Esophagus squamous epithelium (tissue), 5 donors: ENCODE measurements at places on chromosomes 7 and 10. TPM values are rescaled to one million over a fixed set of nuclear protein-coding genes. Genes with fewer than 3 reads are reported as not detected.
A peak's percentile ranks its signal among the peaks of the same experiment; 100 is the strongest.

- H3K27me3 ChIP-seq = no peaks in the 10 kb centered on the region
- H3K4me1 ChIP-seq = no peaks in the 10 kb centered on the region
- no peaks in the 10 kb centered on the region for H3K36me3 ChIP-seq
- H3K4me3 ChIP-seq = no peak overlapping the region
- H3K27ac ChIP-seq = no peak overlapping the region
Observed at GRCh38 chr7:125670926-125671572, 741.4 kb upstream of the POT1 start.

GRCh38 chr10:3976718-3977117 lies 191.7 kb upstream of the KLF6 start:
- no peaks in the 10 kb centered on the region for H3K36me3 ChIP-seq
- no peaks in the 10 kb centered on the region for H3K27me3 ChIP-seq
- peaks cover 46% of the 10 kb centered on the region for H3K4me1 ChIP-seq

DNA sequence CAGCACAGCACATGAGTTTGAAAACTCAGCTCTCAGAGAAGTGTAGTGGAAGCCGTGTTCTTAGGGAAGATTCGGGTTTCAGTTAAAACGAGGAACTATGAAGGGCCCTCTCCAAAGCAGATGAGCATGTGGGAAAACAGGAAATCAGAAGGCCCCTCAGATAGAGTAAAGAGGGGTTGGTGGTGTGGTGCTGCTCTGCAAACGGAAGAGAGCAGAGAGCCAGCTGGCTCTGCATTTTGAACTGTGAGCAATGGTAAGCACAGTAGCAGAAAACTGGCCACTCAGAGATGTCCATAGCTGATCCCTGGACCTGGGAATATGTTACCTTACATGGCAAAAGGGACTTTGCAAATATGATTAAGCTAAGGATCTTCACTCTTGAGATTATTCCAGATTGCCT lies 27.9 kb upstream of the CUL1 start:
- no peak overlapping the region for H3K4me3 ChIP-seq
- H3K36me3 ChIP-seq = no peaks in the 10 kb centered on the region
- no peaks in the 10 kb centered on the region for H3K27me3 ChIP-seq
- DNase-seq = no peak

DNA sequence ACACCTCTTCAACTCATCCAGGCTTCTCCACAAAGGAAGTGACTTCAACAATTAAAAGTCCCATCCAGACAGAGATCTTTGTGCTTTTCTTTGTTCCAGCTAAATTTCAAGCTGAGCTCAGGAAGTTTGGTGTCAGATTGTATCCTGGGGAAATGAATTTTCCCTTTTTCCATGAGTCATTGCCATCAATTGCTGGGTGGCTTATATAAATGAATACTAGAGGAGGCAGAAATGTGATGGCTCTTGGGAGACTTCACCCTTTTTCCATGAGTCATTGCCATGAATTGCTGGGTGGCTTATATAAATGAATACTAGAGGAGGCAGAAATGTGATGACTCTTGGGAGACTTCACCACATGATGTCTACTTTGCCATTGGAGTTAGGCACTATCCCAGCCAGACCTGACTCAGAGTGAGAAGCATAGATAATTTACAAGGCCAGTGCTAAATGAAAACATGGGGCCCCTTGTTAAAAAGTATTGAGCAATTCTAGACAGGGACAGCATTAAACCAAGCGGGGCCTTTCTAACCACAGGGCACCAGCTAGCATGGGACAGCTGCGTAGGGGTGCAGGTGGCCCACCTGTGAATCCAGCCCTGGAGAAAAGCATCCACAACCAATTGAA lies 339.2 kb upstream of the PODXL start:
- H3K4me3 ChIP-seq = no peak overlapping the region
- no peaks in the 10 kb centered on the region for H3K27me3 ChIP-seq
- H3K4me1 ChIP-seq = no peaks in the 10 kb centered on the region
- no peak overlapping the region for H3K27ac ChIP-seq

DNA sequence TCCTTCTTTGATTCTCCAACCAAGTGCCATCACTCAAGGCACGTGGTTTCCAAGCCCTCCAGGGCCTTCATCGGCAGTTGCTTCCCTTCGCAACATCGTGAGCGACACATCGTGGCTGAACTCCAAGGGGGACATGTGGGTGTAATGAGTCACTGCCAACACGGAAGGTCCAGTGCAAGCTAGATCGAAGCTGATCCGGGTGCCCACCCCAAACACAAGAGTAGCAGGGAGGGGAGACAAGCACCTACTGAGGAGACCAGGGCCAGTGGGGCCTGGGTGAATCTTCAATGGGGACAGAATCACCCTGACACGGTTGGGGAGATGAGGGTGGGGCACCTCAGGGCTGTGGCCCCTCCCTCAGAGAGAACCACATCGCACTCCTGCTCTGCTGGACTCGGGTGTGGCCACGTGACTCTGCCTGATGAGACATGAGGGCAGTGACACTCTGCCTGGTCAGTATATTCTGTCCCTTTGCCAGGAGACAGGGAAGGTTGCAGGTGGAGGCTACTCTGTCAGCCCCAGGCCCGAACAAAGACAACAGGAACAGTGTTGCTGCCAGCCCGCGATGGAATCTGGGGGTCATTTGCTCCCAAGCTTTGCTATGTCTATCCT lies 36.8 kb upstream of the HSPA12A start:
- H3K4me1 ChIP-seq = no peaks in the 10 kb centered on the region
- DNase-seq = no peak
- no peaks in the 10 kb centered on the region for H3K36me3 ChIP-seq

DNA sequence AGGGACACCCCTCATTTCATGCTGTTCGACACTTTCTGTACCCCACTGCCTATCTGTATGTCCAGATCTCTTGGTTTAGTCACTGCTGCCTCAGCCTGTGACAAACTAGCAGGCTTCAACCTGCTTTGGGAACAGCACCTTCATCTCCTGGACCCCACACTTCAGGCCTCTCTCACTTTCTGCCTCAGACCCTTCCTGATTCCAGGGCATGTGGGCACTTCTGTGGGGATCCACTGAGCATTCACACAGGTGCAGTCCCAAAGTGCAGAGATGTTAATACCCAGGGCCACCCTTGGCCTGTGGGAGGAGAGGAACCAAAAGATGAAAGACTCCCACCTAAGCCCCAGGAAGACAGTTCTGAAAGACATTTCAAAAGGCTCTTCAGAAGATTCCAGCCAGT lies 29.4 kb upstream of the C10orf71 start:
- no peaks in the 10 kb centered on the region for H3K36me3 ChIP-seq
- H3K27ac ChIP-seq = no peak overlapping the region
- H3K4me1 ChIP-seq = peaks cover 16% of the 10 kb centered on the region
- H3K27me3 ChIP-seq = no peaks in the 10 kb centered on the region
- no peak overlapping the region for H3K4me3 ChIP-seq

DNA sequence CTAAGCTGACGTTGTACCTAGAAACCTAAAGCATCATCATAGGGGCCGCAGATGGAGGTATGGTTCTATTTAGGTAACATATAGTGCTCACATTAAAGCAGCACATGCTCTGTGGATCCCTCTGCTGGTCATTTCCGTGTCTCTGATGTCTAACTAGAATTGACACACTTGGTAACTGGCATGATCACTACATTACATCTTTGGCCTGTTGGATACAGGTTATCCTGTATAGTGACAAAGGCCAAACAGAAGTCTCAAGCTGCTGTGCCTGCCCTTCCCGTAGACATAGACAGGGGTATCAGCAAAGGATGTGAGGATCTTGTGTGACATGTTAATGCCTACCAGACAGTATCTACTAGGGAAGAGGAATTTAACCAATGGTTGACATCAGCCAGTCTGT lies 51.2 kb downstream of the KIF5B start:
- no peak overlapping the region for H3K27ac ChIP-seq
- no peak for DNase-seq
- no peaks in the 10 kb centered on the region for H3K27me3 ChIP-seq
- peaks cover 7% of the 10 kb centered on the region for H3K4me1 ChIP-seq
- H3K36me3 ChIP-seq = peaks cover 26% of the 10 kb centered on the region

- peaks cover 40% of the 10 kb centered on the region for H3K4me1 ChIP-seq
- no peak overlapping the region for H3K4me3 ChIP-seq
- no peaks in the 10 kb centered on the region for H3K27me3 ChIP-seq
- DNase-seq = no peak
- H3K27ac ChIP-seq = peak overlapping the region; percentile 49
- H3K36me3 ChIP-seq = no peaks in the 10 kb centered on the region
Observed at GRCh38 chr7:95609277-95609971, 13.1 kb upstream of the PDK4 start.

DNA sequence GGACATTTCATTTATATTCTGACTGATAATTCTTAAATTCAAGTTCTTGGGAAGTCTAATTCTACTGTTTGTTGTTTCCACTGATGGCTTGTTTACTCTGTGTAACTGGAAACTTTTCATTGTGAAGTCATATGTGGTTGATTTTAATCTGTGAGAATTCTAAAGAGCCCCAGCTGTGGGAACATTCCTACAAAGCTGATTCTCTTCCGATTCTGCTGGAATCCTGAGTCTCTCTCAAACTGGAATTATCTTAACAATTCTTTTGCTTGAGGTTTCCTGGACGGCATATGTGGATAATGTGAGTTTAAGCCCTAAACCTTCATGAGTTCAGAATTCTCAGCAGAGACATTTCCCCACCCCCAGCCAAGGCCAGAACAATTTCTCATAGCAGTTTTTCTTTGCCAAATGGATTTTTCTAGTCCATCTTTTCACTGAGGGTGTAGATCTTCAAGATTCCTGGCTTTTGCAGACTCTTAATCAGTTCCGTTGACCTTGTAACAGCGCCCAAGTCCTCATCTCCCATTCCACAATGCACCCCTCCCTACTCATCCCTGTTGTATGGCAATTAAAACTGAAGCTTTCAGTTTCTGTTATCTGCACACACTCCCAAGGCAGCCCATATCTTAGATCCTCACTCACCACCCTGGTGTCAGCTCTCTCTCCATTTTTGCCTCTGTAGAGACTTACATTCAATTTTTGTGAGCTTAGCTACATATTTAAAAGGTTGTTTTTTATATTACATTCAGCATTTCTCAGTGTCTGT lies 37.6 kb downstream of the GRM8 start:
- H3K4me3 ChIP-seq = no peak overlapping the region
- no peaks in the 10 kb centered on the region for H3K27me3 ChIP-seq
- no peak for DNase-seq
- no peak overlapping the region for H3K27ac ChIP-seq
- no peaks in the 10 kb centered on the region for H3K36me3 ChIP-seq
- H3K4me1 ChIP-seq = no peaks in the 10 kb centered on the region

GRCh38 chr7:45985902-45986301 lies 64.8 kb upstream of the IGFBP3 start:
- H3K4me1 ChIP-seq = no peaks in the 10 kb centered on the region
- no peak overlapping the region for H3K4me3 ChIP-seq
- no peaks in the 10 kb centered on the region for H3K27me3 ChIP-seq
- DNase-seq = no peak
- no peaks in the 10 kb centered on the region for H3K36me3 ChIP-seq
- H3K27ac ChIP-seq = no peak overlapping the region

GRCh38 chr7:33459340-33459751 lies 330.0 kb downstream of the BBS9 start:
- no peaks in the 10 kb centered on the region for H3K36me3 ChIP-seq
- no peak overlapping the region for H3K27ac ChIP-seq
- no peak overlapping the region for H3K4me3 ChIP-seq
- no peaks in the 10 kb centered on the region for H3K4me1 ChIP-seq
- no peak for DNase-seq
- no peaks in the 10 kb centered on the region for H3K27me3 ChIP-seq

- H3K4me1 ChIP-seq = no peaks in the 10 kb centered on the region
- no peaks in the 10 kb centered on the region for H3K36me3 ChIP-seq
- no peak overlapping the region for H3K4me3 ChIP-seq
- no peak for DNase-seq
- H3K27ac ChIP-seq = no peak overlapping the region
Observed at GRCh38 chr7:21352540-21353387, 75.1 kb upstream of the SP4 start.

GRCh38 chr10:116120688-116121455 lies 152.1 kb downstream of the GFRA1 start:
- DNase-seq = no peak
- H3K27ac ChIP-seq = no peak overlapping the region
- no peak overlapping the region for H3K4me3 ChIP-seq
- H3K4me1 ChIP-seq = no peaks in the 10 kb centered on the region
- H3K27me3 ChIP-seq = no peaks in the 10 kb centered on the region
- H3K36me3 ChIP-seq = no peaks in the 10 kb centered on the region

GRCh38 chr10:112565434-112566053 lies 118.5 kb downstream of the VTI1A start:
- DNase-seq = no peak
- H3K36me3 ChIP-seq = no peaks in the 10 kb centered on the region
- no peaks in the 10 kb centered on the region for H3K27me3 ChIP-seq
- no peak overlapping the region for H3K27ac ChIP-seq

DNA sequence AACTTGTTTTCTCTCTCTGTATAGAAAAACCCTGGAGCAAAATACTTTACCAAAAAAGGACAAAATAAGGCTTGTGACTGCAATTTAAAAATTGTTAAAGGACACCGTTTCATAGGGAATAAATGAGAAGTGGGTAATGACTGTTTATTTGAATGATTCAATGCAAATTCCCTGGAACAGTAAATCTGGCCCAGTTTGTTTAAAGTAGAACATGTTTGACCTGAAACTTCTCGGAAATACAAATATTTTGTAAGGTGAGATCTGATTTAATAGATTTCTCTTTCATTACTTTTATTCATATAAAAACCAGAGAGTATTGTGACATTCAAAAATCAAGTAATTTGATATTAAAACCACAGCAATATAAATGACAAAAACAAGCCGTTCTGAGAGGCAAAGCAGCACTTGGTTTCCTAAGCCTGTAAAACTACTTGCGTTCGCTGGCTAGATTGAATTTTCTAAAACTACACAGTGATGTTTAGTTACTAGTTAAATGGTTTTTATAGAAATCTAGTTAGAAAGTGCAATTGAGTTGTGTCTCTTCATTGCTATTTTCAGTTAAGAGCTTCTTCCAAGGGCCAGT lies 76.8 kb upstream of the PITRM1 start:
- no peak for DNase-seq
- H3K36me3 ChIP-seq = no peaks in the 10 kb centered on the region
- no peaks in the 10 kb centered on the region for H3K4me1 ChIP-seq
- peak overlapping the region; percentile 36 for H3K27ac ChIP-seq
- no peaks in the 10 kb centered on the region for H3K27me3 ChIP-seq
- no peak overlapping the region for H3K4me3 ChIP-seq

- no peak for DNase-seq
- no peaks in the 10 kb centered on the region for H3K36me3 ChIP-seq
- no peaks in the 10 kb centered on the region for H3K4me1 ChIP-seq
- no peak overlapping the region for H3K4me3 ChIP-seq
Observed at GRCh38 chr7:83173664-83174063, 11.0 kb upstream of the PCLO start.

The TCF7L2 gene
- total RNA-seq = 4.0 TPM

The KLF14 gene
- total RNA-seq = under 0.01 TPM

The IQUB gene
- 0.27 TPM for total RNA-seq

The ZMIZ1 gene
- total RNA-seq = 35.4 TPM

The FGFR2 gene
- 33.3 TPM for total RNA-seq

The PNLIPRP1 gene
- not detected for total RNA-seq
